ENCODE measurements at places on chromosomes 1 and 21.

DNA sequence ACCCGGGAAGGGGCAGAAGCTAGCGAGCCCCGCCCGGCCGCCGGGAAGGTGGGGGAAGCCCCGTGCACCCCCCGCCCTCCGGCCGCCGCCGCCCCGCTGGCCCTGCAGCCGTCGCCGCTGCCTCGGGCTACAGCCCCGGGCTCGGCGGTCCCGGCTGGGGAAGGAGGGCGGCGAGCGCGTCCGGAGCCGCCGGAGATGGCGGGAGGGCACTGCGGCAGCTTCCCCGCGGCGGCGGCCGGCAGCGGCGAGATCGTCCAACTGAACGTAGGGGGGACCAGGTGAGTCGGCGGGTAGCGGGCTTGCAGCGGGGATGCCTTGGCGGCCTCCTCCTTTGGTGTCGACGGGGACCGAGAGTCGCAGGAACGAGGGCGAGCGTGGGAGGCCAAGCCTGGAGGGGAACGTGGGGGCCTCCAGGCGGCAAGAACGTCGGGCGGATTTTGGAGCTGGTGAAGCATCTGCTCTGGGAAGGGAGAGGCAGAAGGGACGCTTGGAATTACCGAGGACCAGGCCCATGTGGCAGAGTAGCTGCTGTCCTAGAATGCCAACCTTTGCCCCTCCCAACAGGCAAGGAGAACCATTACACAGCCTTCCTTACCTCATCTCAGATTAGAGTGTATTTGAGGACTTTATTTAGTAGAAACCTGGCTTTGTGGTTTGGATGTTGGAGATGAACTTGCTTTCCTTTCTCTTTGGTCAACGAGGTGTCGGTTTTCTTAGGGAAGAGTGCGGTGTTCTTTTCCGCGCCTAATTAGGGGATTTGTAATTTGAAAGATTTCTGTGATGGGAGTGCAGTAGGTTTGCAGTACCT lies 591 bp downstream of the KCTD3 start:
- DNase-seq = peak; percentile 51

DNA sequence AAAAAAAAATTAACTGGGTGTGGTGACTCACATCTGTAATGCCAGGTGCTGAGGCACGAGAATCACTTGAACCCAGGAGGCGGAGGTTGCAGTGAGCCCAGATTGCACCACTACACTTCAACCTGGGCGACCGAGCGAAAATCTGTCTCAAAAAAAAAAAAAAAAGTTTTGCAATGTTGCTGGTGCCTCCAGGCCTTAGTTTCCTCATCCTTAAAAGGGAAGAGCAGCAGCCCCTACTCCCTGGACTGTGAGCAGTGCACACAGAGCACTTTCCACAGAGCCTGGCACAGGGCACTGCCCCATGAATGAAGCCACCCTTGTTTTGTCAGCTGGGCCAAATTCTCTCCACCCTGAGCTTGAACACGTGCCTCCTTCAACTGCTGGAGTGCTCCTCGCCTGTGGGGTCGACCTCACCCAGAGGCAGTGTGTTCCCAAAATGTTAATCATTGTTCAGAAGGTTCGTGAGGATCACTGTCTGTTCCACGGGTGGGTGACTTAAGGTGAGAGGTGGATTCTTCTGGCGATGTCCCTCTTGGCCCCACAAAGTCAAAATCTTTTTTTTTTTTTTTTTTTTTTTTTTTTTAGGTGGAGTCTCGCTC lies 152.1 kb upstream of the TMEM51 start:
- DNase-seq = no peak

DNA sequence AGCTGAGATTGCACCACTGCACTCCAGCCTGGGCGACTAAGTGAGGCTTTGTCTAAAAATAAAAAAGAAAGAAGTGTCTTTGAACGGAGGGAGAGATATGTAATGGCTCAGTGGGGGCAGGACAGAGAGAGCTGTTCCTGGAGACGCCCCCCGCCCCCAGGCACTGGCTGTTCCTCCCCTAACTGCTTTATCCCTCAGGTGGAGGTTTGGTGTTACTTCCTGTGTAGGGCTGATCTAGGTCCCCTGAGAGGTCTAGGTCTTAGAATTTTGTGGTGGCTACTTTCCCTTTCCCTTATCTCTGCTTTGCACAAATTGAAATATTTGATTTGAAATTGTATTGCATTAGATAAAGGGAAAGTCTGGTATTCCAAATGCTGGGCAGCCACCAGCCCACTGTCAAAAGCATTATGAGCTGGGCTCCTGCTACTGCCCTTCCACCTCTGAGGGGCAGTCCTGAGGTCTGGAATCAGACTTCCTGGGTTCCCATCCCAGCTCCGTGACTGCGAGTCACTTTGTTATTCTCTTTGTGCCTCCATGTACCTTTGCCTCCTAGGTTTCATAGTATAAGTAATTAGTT lies 134.8 kb upstream of the KIF26B start:
- DNase-seq = no peak

DNA sequence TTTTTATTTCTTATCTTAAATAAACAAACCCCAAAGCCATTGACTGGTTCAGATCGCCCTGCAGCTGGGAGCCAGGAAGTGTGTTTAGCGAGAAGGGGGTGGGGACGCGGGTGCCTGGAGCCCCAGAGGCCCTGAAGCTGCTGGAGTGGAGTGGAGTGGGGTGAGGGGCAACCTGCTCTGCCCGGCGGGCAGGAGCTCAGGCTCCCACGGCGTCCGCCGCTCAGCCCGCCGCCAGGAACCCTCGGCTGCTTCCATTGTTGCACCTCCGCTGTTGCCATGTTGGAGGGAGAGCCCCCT lies 673 bp downstream of the PIK3C2B start:
- DNase-seq = peak; percentile 48

DNA sequence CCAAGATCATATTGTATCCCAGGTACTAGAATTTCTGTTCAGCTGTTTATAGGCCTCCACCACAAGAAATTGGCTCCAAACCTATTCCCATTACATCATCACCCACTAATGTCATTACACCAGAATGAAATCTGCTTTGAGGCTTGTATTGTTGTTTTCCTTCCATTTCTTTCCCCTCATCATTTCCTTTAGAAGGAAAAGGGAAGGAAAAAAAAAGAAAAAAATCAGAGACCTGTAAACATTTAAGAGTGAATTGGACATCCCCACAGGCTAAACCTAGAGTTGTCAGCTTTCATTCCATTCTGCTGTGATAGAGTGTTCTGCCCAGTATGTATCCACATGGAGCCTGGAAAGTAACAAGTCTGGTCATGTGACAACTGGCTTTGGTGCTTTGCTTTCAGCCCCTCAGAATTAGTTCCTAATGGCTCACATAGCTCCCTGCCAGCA lies 44.6 kb downstream of the NFYC start:
- no peak for DNase-seq

GRCh38 chr1:41827991-41828570 lies 90.6 kb downstream of the HIVEP3 start:
- no peak for DNase-seq

GRCh38 chr1:193310564-193310963 lies 124.2 kb upstream of the B3GALT2 start:
- no peak for DNase-seq

- no peak for DNase-seq
Observed at GRCh38 chr1:185603158-185603557, 131.0 kb upstream of the HMCN1 start.

DNA sequence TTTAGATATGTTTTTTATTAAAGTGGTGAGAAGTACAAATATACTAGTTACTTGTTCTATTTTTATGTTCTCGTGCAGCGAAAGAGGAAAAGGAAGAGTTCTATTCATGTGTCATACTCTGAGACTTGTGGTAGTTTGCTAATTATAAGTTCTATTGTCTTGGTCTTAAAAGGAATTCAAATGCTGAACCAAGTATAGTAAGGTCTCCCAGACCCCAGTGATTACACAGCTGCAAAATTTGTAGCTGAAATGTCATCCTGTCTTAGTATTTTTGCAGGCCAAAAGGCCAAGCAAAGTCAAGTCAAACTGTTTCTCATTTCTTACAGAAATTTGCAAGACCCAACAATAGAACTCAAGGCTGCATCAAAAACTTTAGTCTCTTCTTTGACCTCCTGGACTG lies 268.7 kb downstream of the CHRM3 start:
- DNase-seq = no peak

- no peak for DNase-seq
Observed at GRCh38 chr21:36265431-36265830, 54.6 kb upstream of the MORC3 start.

GRCh38 chr1:17564458-17565393 lies 25.2 kb downstream of the ARHGEF10L start:
- no peak for DNase-seq

DNA sequence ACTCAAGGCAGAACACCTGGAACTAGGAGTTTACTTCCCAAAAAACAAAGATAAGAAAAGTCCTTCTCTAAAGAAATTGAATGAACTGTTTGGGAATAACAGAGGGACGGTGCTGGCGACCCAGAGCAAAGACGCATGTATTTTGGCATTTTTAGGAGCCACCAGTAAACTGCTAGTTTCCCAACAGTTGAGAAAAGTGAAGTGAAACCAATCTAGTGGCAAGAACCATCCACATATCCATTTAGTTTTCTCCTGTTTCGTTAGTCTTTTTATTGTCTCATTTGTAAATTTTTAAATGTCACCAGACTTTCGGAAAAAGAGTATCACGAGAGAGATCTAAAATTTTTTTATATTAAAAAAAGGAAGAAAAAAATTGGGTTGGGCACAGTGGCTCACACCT lies 30.2 kb downstream of the ODF2L start:
- no peak for DNase-seq

GRCh38 chr1:66648901-66649595 lies 103.2 kb upstream of the DYNLT5 start:
- DNase-seq = no peak

Data from endothelial cell (in vitro differentiated cells).